ENCODE measurements at places on chromosomes 7 and 10.

- DNase-seq, result no peak
Measured at GRCh38 chr10:132257271-132257670, 50.5 kb downstream of the STK32C start.

DNA sequence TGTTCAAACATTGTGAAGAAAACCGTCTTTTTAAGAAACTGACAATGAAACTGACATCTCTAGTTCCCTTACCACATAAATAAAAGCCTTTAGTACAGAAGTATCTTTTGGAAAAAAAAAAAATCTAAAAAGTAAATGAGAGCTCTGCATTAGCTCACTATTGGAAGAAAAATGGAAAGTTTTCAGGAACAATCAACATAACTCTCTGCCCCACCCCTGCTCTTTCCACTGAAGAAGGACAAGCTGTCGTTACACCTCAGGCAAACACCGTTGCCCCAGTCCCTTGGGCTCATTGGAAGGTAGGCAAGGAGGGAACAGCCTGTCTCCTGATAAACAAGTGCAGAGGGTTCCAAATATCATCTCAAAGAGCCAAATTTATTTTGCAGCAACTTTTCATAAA is 22.4 kb upstream of the C1QL3 start:
- DNase-seq, result no peak

GRCh38 chr7:29123626-29124190 is 22.6 kb downstream of the CPVL start:
- no peak for DNase-seq

- no peak for DNase-seq
Measured at GRCh38 chr7:72751978-72752377, 76.0 kb downstream of the TYW1B start.

DNA sequence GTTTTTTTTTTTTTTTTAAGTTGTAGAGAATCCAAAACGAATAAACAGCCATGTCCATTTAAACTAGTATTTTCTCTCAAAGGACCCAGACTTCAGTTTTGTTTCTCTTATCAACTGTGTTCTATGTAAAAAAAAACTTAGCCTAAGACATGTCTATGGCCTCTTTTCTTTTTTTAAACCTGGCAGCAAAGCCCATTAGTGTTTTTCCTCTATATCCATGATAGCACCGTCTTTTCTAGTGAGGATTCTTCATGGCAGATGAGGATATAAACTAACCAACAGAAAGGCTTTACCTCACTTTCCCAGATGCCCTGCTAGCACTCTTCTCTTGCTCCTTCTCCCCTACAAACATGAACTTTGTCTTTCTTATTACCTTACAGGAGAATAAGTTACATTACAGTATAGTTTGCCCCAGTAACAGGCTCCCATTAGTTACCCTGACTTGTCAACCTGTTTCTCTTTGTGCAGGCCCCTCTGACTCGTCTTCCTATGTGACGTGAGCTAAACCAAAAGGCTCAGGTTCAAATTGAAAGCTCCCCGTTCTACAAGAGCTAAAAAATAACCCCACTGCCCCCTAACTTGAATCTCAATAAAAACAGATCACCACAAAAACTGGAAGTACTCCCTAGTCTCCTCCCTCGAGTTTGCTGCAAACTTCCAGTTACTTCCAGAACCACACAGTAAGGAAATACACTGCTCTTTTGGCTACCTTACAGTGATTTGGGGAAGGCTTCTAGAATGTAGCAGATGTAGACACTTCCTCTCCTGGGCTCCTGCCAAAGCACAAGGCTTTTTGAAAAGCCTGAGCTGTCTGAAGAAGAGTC is 20.1 kb downstream of the P4HA1 start:
- DNase-seq, result no peak

- no peak for DNase-seq
Measured at GRCh38 chr7:4242706-4243105, 439.4 kb upstream of the FOXK1 start.

DNA sequence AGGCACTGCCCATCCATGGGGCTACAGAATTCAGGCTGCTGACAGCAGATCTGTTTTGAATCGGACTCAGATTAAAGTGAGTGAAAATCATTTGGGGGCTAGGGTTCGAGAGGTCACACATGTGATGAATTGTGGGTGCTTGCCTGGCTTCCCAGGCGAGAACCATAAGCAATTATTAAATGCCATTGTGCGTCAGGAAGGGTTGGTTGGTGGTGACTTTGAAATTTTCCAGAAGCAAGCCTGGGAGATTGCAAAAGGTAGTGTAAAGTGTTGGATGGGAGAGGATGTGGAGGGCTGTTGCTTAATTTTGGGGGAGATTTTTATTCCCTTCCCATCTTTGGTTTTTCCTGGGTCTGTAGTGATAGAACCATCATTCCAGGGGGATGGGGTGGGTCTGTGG is 34.6 kb downstream of the LRMDA start:
- no peak for DNase-seq

DNA sequence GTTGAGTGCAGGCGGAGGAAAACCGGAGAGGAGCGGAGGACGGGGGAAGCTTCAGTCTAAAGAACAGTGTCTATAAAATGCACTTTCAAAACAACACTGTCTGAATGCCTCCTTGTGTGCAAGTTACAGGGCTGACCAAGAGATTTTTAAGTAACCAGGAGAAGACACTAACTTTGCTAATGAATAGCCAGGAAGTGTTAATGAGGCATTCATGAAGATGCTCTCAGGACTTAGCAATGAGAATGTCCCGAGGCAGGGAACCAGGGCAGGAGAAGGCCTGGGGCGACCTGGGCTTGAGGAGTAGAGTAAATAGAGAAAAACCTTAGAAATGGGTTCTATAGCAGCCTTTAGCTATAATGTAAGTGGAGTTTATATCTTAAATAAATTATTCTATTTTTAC is 312.1 kb downstream of the SKIDA1 start:
- DNase-seq, result no peak

GRCh38 chr7:80806663-80807062 is 112.2 kb downstream of the SEMA3C start:
- no peak for DNase-seq

- no peak for DNase-seq
Measured at GRCh38 chr7:2131800-2132199, 100.9 kb downstream of the MAD1L1 start.

GRCh38 chr7:151408839-151409666 is 785 bp downstream of the WDR86 start:
- DNase-seq, result peak; percentile 69

DNA sequence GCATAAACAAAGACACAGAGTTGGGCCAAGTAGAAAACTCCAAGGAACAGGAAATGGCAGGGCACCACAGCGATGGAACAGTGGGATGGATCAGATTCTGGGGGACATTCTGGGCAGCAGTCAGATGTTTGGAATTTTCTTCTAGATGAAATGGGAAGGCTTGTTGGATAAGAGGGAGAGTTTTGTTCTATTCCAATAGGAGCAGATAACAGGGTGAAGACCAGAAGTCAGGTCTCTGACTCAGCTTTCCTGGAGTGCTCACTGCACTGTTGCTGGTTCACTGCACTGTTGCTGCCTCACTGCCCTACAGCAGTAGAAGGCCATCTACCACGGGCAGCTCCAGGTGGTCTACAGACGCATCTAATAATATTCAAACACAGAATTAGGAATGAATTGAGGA is 135.6 kb downstream of the ATE1 start:
- DNase-seq, result no peak

GRCh38 chr7:91962419-91962818 is 21.8 kb downstream of the AKAP9 start:
- no peak for DNase-seq

GRCh38 chr7:82410461-82410860 is 33.1 kb downstream of the CACNA2D1 start:
- no peak for DNase-seq
